ENCODE measurements at places on chromosomes 2 and 18. TPM values are rescaled to one million over a fixed set of nuclear protein-coding genes. Genes with fewer than 3 reads are reported as not detected.
A peak's percentile ranks its signal among the peaks of the same experiment; 100 is the strongest.

DNA sequence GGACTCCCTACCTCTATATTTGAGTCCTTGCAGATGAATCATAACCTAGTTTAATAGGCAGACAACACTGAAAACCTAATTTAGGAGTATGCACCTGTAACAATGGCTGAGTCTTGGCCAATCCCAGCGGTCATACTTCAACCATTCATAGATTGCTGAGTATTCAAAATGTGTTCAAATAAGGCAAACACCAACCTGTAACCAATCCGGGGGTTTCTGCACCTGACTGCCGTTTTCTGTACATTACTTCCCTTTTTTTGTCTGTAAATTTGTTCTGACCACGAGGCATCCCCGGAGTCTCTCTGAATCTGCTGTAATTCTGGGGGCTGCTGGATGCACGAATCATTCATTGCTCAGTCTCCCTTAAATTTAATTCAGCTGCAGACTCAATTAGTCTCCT, 338.6 kb downstream of the STK39 start:
- no peak for DNase-seq

The GALNT14 gene
- not detected for total RNA-seq

- no peak for DNase-seq
Observed at GRCh38 chr2:218857371-218858137, 2.1 kb upstream of the WNT6 start.

GRCh38 chr2:73983322-73984202, 1.1 kb upstream of the TET3 start:
- no peak for DNase-seq

The DTNB gene
- total RNA-seq = 36.7 TPM

DNA sequence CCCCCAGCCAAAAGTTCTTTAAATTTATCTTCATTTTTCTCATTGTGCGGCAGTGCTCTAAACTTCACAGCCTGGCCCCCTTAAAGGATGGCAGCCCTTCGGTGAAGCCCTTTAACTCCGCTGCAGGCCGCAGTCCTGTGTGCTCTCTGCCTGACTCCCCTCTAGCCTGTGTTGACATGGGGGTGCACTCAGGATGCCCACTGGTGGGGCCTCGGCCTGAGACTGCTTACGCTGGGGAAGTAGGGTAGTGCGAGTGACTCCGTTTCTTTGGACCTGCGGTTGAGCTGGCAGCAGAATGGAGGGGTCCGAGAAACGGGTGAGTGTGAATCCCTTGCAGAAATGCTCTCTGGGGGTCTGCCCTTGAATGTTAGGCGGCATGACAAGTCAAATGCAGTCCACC, 5.6 kb downstream of the RAB12 start:
- DNase-seq = no peak

The CMPK2 gene
- total RNA-seq = 106 TPM

DNA sequence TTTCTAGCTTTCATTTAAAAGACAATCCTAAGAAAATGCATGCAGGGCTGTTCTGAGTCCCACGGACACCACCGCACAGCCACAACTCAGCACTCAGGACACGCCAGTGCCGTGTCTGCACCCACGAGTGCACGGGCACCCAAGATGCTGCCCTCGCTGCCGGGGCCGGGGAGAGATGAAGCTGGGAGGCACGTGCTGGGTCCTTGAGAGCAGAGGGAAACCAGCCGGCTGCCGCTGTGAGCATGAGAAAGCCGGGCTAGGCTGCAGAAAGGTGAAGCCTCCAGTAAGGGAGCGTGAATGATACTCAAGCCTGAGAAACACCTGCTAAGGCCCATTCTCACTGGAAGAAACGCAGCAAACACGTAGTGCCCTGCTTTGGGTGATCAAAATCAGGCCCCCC, 4.8 kb downstream of the COPS9 start:
- DNase-seq = peak; percentile 15

- DNase-seq = no peak
Observed at GRCh38 chr2:215071676-215072075, 66.8 kb downstream of the ABCA12 start.

GRCh38 chr2:100757621-100758394, 62.1 kb upstream of the NPAS2 start:
- no peak for DNase-seq

GRCh38 chr2:120855855-120856405, 120.3 kb downstream of the GLI2 start:
- no peak for DNase-seq

GRCh38 chr2:3535794-3536681, 16.7 kb upstream of the ADI1 start:
- no peak for DNase-seq

- DNase-seq = peak; percentile 39
Observed at GRCh38 chr2:179218848-179219594, 45.6 kb downstream of the SESTD1 start.

DNA sequence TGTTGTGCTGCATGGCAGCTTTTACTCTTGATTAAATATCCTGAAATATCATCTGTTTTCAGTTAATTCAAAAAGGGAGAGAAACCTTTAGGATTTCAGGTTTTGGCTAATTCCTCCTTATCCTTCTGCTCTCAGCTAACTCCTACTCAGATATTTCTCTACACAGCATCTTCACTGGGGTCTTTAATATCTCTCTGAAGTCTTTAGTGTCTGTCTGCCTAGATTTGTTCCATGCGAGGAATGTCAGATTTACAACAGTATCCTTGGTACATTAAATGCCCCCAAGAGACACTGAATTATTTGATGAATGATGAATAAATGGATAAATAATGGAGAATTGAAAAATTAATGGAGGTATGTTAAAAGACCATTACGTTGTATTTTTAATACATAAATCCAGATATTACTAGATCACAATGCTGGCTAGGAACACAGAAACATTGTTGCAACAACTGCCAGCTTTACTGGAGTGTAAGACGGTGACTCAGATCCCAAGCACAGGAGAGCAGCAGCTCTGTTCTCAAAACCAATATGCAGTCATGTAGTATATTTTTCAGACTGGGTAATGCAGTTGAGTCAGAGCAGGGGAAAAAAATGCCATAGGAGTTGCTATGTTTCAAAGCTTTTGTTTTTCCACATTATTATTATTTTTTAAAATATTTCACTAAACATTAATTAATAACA, 388.0 kb upstream of the SYT4 start:
- no peak for DNase-seq

- no peak for DNase-seq
Observed at GRCh38 chr2:212360068-212360460, 178.5 kb downstream of the ERBB4 start.

GRCh38 chr2:8684878-8685696, 3.2 kb downstream of the ID2 start:
- DNase-seq = peak; percentile 74

DNA sequence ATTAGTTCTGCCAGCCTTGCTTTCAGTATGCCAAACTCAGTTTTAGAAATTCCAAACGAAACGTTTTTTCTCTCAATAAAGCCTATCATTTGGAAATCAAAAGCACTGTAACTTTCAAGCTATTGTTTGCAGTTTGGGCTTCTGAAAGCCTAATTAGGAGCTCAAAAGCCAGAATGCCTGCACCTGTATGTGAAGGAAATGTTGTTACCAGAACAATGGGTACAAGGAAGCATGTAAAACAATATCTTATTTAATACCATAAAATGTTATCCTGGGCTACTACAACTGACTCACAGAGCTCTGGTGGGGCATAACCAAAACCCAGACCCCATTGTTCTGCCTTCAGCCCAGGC, 12.6 kb upstream of the GULP1 start:
- no peak for DNase-seq

The RAPH1 gene
- total RNA-seq = 0.58 TPM

GRCh38 chr2:240619506-240620148, 5.7 kb upstream of the GPR35 start:
- peak; percentile 30 for DNase-seq

- DNase-seq = no peak
Observed at GRCh38 chr2:80061881-80062280, 242.7 kb downstream of the LRRTM1 start.

DNA sequence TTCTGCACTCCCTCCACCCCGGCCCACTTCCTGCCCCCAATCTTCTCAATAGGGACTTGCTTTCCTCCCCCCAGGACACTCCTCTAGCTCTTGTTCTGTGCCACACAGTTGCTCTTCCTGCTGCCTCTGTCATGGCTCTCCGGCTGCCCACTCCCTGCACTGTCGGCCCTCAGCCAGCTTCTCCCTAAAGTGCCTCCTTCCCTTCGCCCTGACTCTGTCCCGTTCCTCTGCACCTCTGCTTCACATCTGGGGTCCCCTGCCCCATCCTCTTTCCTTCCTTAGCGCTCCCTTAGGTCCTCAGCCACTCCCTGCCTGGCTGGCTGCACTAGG, 132.1 kb downstream of the CABLES1 start:
- no peak for DNase-seq

DNA sequence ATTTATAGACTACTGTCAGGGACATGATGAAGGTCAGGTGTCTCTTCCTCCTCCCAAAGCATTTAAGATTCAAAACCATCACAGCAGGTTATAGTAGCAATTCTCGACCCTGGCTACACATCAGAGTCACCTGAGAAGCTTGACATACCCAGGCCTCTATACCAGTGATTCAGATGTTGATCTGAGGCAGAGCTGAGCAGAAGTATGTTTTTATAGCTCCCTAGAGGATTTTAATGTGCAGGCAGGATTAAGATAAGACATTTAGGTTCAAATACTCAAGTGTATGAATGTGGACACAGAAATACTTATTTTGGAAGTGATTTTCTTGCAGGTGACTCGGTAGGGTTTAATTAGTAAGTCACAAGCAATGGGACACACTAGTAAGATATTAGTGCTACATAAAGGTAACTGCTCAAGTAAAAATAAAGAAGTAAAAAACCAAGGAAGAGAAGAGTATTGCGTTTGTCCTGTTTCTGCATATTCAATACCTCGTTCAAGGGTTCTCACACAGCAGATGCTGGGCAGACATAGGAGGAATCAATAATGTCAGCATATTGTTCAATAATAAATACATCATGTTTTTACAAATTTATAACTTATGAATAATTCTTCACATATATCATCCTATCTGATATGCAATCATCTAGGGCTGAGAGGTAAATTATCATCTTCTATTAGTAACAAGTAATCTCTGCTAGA, 7.0 kb downstream of the GCFC2 start:
- no peak for DNase-seq

- no peak for DNase-seq
Observed at GRCh38 chr2:38284971-38285370, 92.1 kb downstream of the ATL2 start.

- DNase-seq = no peak
Observed at GRCh38 chr18:79413426-79413825, 17.7 kb downstream of the NFATC1 start.

GRCh38 chr18:74951165-74951760, 257.7 kb downstream of the PTGR3 start:
- no peak for DNase-seq

DNA sequence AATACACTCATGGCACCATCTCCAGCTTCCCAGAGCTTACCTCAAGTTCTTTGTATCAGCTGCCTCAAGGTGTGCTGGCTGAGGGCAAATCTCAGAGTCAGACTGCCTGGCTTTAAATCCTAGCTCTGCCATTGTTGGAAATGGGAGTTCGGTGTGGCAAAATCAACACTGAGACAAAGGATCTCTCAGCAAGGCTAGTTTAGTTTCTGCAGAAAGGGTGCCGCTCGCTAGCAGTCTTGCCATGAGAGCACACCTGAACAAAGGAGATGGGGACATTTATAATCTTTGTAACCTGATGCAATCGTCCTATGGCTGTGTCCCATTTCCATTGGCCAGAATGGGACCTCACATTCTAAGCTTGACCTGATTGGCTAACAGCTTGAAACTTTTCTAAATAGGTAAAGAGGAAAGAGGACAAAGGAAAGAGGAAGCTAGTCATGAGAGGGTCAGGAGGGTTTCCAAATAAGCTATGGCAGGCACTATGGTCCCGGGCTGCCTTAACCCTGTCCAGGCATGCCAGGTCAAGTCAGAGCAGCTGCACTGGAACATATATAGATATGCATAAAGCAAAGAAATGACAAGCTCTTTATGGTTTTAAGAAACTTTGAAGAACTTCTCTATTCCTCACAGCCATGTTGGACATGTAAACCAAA, 4.3 kb upstream of the UBE2F start:
- no peak for DNase-seq

DNA sequence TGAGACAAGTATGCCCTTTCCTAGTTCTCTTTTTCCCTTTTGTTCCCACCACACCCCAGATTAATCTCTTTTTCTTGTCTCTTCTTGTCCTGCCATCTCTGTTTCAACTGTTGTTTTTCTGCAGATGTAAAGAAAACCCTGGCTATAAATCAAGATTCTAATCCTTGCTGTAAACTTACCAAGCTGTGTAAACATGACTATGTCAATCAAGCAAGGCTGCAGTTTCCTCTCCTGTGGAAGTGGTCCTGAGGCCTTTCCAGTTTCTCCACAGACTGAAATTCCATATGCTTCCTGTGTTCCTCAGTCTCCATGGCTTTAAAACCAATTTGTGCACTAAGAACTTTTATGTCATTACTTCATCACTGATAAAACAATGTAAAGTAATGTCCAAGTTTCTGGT, 288.8 kb upstream of the PIK3C3 start:
- DNase-seq = no peak

DNA sequence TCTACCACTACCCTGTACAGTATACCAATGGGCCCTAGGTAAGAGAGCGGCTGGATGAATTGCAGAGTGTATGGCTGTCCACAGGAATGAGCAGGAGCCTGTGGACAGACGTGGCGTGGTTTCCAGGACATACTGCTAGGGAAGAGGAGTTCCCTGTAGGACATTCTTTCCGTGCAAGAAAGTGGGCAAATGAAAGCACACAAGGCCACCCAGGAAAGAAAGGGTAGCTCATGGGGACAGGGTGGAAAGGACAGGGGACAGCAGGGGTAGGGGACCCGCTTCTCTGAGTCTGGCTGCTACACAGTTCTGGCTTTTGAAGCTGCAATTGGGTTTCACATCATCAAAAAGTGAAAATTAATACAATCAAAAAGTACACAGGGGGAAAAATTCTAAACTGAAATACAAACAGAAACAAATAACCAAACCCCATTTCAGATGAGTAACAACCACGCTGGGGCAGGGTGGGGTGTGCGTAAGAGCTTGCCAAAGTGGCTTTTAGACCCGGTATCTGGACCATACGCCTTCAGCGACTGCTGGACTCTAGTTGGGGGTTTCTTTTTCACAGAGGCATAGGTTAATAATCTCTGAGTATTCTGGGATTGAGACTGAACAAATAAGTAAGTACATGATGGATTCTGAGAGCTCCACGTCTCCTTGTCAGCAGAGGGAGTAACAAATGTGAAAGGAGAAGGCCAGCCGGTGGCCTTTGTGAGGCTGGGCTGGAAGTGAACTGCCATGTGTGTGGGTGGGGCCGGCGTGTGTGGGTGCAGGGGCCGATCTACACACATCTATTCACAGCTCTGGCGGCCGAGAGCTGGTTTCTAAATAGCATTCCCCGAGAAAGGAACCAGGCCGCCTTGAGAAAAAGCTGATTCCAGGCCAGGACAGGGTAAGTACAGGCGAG, 84.0 kb downstream of the HDAC4 start:
- no peak for DNase-seq

GRCh38 chr2:98717621-98718020, 13.3 kb downstream of the MGAT4A start:
- no peak for DNase-seq

The NDC80 gene
- 67.0 TPM for total RNA-seq

DNA sequence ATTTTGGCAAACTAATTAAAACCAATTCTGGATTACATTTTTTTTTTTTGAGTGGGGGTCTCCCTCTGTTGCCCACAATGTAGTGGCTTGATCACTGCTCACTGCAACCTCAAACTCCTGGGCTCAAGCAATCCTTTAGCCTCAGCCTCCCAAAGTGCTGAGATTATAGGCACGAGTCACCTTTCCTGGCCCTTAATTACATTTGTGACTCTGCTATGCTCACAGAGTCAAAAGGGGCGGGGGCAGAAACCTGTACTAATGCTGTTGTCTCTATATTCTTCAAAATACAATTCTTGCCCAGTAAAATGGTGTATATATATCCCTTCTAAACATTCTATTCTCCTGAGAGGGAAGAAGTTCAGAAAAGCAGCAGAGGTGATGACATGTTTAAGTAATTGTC, 23.2 kb downstream of the PRKD3 start:
- no peak for DNase-seq
